Mesenchymal stem cell (in vitro differentiated cells and primary cell): ENCODE measurements at places on chromosomes 7 and 10.

GRCh38 chr10:128499956-128500355 lies 373.7 kb upstream of the MKI67 start:
- DNase-seq: no peak

- no peak for DNase-seq
Observed at GRCh38 chr10:73875139-73875475, 752 bp upstream of the CAMK2G start.

- no peak for DNase-seq
Observed at GRCh38 chr10:133475425-133475734, 21.6 kb downstream of the SCART1 start.

DNA sequence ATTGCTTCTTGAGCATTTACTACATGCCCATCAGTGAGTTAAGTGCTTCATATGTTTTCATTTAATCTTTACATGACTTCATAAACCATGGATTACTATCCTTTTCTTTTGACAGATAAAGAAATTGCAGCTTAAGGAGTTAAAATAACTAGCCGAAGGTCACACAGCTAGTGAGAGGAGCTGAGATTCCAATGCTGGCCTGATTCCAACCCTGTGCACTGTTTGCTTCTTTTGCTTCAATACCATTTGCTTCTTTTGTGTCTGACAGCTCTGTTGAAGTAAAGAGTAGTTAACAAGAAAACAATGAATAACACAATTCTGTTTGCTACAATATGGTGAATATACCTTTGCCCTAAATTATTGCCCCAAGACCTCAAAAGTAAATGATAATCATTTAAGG lies 132.4 kb downstream of the GRM3 start:
- DNase-seq: no peak

DNA sequence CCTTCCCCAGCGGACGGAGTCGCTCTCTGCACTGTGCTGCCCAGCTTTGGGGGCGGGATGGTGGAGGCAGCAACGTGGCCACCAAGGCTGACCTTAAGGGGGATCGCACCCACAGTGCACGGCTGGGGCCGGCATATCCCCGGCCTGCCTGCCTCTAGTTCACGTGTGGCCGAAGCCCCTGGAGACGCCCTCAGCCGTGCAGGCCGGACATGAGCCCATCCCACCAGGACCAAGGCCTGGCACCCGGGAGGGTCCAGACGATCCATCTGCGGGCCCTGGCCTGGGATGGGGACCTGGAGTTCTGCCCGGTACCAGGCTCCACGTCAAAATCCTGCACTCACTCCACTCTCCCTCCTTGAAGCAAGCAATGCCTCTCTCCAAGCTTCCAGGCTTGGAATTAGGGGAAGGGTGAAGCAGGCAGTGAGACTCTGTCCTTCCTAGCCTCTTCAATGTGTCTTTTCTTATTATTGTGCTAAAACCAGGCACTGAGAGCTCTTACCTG lies 520.8 kb downstream of the REEP3 start:
- DNase-seq: no peak

DNA sequence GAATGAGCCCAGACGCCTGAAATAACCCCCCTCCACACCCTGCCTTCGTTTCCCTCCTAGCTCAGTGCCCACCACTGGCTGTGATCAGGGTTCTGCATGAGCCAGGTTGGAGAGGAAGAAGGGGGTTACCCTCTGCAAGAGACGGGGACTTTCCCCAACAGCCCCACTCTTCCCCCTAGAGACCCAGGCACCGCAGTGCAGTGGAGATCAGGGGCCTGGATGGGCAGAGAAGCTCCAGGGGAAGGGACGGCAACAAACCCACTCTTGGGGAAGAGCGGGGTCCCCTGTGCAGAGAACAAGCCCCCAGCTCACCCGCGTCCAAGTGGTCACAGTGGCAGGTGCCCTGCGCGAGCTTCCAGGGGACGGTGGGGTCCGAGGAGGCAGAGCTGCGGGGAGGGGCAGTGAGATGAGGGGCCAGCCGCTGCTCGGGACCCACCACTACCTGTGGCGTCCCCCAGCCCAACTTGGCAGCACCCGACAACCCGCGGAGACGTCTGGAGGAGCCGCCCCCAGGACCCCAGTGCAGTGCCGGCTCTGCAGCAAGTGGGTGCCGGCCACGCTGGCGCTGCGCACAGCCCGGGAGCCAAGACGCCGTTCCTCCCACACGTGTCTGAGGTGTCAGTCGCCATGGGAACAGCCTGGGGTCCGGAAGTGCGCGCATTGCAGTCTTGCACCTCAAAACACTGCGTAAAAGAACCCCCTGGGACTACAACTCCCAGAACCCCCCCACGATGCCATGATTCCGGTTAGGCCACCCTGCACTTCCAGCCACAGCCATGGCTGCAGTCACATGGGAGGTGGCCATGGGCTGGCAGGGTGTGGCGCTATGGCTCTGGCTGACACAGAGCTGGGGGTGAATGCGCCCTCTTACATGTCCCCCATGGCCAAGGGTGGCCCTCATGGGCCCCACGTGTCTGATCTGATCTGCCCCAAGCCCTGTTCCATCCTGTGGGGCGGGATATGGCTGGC lies 45.8 kb upstream of the WIPI2 start:
- no peak for DNase-seq

GRCh38 chr10:104664205-104664604 lies 23.1 kb downstream of the SORCS3 start:
- DNase-seq: no peak

DNA sequence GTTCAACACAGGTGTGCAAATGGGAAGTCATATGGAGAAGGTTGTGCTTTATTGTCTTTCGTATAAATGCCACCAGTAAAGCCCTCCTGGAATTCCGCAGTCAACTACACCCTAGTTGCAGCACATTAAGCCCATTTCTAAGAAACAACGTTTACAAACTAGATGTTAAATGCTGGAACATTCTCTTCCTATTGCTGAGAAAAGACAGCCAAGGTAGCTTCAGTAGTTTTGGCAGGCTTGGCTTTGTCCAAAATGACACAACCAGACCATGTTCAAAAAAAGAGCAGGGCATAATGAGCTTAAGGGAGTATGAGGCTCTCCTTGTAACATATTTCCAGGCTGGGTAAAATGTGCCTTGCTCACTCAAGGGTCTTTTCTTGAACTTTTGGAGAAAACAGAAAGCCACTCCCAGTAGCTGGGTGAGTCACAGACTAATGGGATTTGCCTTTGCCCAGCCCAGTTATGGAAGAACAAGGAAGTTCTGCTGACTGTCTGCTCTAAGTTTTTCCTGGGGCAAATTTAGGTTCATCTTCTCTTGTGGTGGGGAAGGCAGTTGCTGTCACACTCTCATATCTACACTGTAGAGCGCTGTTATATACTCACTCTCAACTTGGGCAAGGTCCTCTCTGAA lies 238.7 kb downstream of the PLXNA4 start:
- DNase-seq: no peak

- no peak for DNase-seq
Observed at GRCh38 chr10:19332304-19332703, 283.7 kb downstream of the MALRD1 start.

DNA sequence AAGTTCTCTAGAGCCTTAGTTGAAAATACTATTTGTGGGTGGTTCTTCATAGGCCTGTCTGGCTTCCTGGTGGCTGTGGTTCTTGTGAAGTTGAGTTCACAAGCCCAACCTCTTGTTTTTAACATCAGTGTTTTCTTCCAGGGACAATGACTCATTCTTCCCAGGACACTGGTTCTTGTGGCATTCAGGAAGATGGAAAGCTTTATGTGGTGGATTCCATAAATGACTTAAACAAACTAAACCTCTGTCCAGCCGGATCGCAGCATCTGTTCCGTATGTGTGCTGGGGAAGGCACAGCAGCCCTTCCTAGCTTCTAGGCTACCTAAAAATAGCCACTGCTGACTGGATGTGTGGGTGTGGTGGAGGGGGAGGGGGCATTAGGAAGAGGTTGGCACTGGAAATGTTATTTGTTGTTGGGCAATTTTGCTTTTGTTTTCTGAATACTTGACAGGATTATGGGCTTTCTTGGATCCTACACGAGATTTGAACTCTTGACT lies 3.9 kb downstream of the LSMEM1 start:
- DNase-seq: peak; percentile 98

GRCh38 chr7:117424090-117424829 lies 3.0 kb downstream of the ASZ1 start:
- no peak for DNase-seq

DNA sequence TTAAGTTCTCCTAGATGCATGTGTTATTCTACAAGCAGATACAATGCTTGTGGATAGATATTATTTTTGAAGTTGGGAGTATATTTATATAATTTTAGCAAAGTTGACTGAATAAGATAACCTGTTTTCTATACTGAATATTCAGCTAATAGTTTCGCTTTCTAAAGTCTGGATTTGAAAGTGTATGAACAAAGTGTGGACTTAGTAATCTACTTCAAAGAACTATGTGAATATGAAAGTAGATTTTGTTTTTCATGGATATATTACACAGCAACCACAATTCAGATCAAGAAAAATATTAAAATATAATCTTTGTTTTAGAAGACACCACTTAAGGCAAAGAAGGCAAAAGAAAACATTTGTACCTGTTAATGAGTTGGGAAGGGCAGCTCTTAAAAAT lies 78.8 kb downstream of the ZEB1 start:
- DNase-seq: no peak

DNA sequence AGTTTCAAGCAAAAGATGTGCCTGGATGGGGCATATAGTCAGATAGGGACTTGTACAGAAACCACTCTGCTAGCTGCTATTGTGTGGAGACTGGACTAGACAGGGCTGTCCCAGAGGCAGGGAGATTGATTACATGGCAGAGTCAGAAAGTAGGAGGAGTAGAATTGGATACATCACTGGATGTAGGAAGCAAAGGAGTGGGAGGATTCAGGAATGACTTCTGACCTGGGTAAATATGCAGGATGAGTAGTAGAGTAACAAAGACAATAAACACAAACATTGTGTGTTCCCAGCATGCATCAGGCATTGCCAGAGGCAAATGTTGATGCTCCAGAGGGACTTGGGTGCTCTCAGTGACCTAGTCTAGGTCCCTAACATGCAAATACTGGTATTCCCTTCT lies 30.9 kb upstream of the MAT1A start:
- no peak for DNase-seq

- DNase-seq: no peak
Observed at GRCh38 chr10:103525901-103526300, 32.4 kb downstream of the NEURL1 start.

- DNase-seq: no peak
Observed at GRCh38 chr10:13851906-13852305, 265.1 kb downstream of the PRPF18 start.

- no peak for DNase-seq
Observed at GRCh38 chr7:112381311-112382091, 68.8 kb upstream of the IFRD1 start.

- no peak for DNase-seq
Observed at GRCh38 chr7:96499532-96499931, 177.6 kb upstream of the SLC25A13 start.

DNA sequence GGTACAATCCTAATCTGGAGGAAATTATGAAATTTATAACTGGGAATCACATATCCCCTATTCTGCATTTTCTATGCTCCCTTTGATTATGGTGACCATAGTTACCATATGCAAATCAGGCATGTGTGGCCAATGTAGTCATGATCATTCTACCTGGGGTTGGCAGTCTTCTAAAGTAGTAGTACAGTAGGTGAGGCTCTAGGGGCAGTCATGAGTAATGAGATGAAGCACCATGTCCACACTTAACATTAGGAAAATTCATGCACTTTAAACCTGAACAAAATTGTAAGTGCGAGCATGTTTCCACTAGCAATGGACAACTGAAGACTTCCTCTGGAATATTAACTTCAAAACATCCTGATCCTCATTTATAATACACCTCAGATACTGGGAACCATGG lies 545.9 kb downstream of the SUGCT start:
- no peak for DNase-seq

GRCh38 chr7:67006965-67007364 lies 10.3 kb downstream of the TYW1 start:
- DNase-seq: no peak

DNA sequence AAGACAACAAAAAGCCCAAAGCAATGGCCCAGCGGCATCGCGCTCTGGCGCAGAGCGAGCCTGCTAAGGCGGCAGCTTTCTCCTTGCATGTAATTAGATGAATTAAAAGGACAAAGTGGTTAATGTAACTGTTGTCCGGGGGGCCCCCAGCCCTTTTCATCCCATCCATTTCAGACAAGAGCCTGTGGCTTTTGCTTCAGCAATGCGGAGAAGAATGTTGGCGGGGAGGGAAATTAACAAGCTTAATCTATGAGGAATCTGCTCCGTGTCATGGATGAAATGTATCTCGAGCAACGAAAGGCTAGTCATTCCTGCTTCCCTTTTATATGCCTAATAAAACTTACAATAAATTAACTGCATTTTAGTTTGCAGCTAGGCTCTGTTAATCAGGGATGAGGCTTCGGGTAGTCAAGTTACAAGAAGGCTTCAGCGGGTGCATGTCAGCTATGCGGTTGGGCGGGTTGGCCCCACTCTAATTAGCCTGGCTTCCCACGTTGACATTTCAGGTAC lies 203.3 kb downstream of the BUB3 start:
- DNase-seq: no peak

DNA sequence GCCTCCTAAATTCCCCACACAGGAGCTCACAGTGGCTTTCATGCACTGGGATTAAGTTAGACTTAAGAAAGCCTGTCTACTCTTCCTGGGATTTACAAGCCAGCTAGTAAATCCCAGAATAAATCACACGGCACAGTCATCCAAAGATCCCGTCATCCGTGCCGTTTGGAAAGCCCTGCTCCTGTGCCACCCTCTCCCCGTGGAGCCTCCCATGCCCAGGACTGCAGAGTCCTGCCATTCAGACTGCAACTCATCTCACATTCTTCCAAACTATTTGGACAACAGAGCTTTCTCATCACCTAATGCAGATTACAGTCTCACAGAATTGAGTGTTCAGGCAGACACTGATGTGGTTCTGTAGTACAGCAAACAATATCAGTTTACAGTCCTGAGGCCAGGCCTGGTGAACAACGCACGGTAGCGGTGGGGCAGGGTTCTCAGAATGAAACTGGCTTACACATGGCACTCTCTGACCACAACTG lies 166.5 kb downstream of the EGFR start:
- DNase-seq: no peak

DNA sequence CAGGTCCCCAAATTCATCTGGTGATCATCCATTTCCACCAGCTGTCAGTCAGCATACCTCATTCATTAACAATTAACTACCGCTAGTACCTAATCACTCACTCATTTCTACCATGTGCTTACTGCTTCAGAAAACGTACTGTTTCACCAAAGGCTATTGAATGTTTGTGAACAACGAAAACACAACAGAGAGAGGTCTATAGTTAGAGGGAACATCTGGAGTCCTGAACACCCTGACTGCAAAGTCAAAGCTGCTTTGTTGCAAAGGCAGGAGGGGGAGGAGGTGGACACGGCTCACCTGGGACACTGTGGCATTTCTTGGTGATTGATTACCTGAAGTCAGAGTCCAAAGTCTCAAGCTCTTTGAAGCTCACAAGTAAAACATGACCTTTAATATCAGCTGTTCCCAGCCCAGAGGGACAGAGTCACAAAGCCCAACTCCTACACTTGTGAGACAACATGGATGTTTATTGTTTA lies 342.3 kb upstream of the ADARB2 start:
- DNase-seq: no peak
